ENCODE measurements at places on chromosomes 5 and 9.

GRCh38 chr5:14762549-14763216, 98.2 kb downstream of the OTULIN start:
- no peak for DNase-seq

GRCh38 chr5:171678646-171679045, 107.0 kb upstream of the SMIM23 start:
- no peak for DNase-seq

- peak; percentile 8 for DNase-seq
Measured at GRCh38 chr9:82805027-82805426, 257.9 kb downstream of the RASEF start.

DNA sequence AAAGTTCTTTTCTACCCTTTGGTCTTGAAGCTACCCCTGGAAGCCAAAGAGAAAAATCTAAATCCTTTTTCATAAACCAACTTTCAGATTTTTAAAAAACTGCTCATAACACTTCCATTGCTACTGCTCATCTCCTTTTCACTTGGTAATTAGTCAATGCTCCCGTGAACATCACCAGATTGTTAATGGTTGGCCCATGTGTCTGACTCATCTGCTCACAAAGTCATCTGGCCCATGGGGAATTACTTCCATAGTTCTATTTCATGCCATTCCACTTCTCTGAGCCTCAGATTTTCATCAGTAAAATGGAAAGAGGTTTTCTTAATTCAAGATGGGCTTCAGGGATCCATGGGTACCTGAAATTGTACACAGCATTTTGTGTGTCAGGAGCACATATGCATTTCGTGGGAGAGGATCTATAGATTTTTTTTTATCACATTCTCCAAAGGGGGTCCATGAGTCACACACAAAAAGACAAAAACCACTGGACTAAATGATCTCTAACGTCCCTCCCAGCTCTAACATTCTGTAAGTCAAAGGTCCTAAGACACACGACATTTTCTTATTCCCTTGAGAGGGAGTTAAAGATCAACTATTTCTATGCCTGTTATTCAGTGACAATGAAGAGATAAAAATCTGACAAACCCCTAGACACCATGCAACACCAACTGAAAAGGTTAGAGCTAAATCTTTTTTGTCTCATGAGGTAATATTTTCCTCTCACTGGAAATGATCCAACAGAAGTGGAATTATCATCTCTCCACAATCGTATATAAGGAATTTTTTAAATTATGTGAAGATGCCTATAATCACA, 75.4 kb downstream of the TEX10 start:
- no peak for DNase-seq

DNA sequence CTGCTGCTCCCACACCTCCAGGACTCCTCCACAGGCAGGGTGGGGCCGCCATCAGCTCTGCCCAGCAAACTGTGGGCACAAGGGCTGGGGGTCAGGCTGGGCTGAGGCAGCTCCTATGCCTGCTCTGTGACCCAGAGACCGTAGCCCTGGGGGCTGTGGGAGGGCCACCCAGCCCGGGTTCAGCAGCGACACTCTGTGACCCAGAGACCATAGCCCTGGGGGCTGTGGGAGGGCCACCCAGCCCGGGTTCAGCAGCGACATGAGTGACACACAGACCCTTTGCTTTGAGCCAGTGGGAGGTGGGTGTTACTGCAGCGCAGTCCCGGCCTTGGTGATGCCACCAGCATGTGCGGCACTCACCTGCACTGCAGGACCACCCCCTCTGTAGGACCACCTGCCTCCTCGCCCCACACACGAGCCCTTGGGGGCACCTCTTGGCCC, 118.9 kb upstream of the LPCAT1 start:
- no peak for DNase-seq

DNA sequence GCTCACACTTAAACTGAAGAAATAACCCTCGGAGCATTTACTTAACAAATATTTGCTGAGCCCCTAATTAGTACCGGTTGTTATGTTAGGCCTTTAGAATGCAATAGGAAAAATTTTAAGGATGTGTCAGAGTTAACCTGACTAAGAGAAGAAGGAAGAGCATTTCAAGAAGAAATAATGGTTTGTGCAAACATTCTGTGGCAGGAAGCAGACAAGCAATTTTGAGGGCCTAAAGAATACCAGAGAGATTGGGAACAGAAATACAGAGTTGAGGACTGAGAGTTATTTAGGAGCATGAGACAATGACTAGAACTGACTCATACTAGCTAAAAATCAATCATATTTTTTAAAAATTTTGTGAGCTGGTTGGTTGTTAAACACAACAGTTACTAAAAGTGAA, 218.8 kb downstream of the PRR16 start:
- no peak for DNase-seq
